ENCODE measurements at places on chromosomes 5 and 9.

GRCh38 chr5:176631383-176632200 is 1.1 kb downstream of the EIF4E1B start:
- no peak for DNase-seq

GRCh38 chr9:37239224-37239859 is 119.0 kb downstream of the ZCCHC7 start:
- no peak for DNase-seq

DNA sequence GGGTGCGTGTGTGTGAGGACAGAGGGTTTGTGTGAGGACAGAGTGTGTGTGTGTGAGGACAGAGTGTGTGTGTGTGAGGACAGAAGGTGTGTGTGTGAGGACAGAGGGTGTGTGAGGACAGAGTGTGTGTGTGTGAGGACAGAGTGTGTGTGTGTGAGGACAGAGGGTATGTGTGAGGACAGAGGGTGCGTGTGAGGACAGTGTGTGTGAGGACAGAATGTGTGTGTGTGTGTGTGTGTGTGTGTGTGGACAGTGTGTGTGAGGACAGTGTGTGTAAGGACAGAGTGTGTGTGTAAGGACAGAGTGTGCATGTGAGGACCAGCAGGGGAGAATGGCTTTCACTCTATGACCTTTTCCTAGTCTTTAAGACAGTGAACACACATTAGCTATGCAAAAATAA is 63.1 kb upstream of the UBAC1 start:
- DNase-seq: no peak

GRCh38 chr5:102889033-102889432 is 133.9 kb downstream of the PAM start:
- no peak for DNase-seq

GRCh38 chr5:35152733-35153132 is 77.6 kb downstream of the PRLR start:
- DNase-seq: no peak

DNA sequence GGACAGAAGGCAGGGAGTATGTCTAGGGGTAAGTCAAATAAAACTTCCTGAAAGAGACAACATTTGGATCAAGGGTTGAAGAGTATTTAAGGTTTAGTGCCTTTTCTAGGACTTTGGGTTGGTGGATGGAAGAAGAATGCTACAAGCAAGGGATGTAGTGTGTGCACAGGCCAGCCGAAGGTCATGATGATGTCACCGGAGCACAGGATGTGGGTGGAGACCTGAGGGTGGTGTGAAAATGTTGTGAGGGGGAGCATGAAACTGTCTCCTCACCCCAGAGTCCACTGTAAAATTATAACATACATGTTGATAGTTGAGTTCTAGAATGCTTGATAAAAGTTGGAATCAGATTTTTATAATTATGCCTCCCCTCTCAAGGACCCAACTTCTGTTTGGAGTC is 553.3 kb upstream of the SGCD start:
- no peak for DNase-seq

GRCh38 chr5:174418809-174419539 is 305.4 kb upstream of the MSX2 start:
- no peak for DNase-seq

- DNase-seq: no peak
Observed at GRCh38 chr5:86880785-86881492, 263.2 kb downstream of the COX7C start.

DNA sequence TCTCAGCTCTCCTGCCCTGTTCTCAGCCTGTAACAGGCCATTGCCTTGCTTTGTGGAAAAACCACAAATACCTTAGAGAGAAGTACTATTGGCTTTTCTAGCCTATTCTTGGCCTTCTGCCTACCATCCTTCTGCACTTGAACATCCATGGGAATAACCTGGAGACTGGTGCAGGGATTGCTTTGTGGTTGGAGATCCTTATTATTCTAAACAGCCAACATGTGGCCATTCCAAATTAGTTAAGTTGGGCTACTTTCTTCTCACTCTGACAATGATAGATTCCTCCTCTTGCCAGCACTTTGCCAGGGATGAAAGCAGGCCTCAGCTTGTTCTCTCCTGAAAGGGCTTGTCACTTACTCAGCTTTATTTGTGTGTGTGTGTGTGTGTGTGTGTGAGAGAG is 240.4 kb downstream of the GLIS3 start:
- DNase-seq: no peak

- no peak for DNase-seq
Observed at GRCh38 chr5:60092671-60093422, 199.3 kb upstream of the PDE4D start.

- DNase-seq: peak; percentile 20
Observed at GRCh38 chr5:139745800-139746690, 49.6 kb upstream of the PSD2 start.

DNA sequence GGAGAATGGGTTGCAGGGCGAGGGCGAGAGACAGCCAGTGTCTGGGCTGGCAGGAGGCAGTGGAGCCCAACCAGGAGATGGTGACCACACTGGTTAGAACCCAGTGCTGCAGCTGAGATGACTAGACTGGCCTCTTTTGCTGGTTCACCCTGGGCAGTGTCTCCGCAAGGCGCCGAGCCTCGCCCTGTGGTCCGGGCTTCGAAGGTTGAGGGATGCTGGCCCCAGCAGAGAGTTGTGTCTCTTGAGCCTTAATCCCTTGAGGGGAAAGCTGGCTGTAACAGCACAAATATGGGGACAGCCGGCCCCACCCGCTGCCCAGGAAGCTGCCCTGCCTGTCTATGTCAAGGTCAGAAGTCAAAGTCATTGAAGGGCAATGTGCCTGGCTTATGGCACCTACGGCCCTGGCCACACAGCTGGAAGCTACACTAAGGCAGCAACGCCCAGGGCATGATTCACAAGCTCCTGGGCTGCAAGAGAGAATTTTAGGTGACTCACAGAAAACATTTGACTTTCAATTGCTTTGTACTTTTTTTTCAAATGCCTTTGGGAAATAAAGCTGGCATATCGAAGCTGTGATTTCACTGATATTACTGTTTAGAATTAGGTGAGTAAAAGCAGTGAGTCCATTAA is 33.3 kb downstream of the NKX2-5 start:
- DNase-seq: no peak

GRCh38 chr9:13614060-13614459 is 334.6 kb upstream of the MPDZ start:
- DNase-seq: no peak

- no peak for DNase-seq
Observed at GRCh38 chr5:14810928-14811572, 60.5 kb downstream of the ANKH start.

DNA sequence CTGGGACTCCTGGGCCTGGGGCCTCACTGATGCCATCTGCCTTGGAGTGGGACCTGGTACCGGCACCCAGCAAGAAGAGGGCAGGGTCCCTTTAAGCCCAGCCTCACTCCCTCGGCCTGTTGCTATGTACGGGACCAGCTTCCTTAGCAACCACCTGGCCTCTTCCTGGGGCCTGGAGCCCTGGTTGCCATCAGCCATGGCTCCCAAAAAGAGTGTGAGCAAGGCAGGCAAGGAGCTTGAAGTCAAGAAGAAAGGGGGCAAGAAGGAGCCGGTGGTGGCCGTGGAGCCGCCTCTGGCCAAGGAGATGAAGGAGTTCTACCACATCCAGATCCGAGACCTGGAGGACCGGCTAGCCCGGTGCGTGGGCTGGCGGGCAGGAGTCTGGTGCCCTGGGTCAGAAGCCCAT is at the start of gene CFAP157:
CFAP157 (plus strand) TSS at position 153 of the 406 bp plus-strand sequence; CDS start at position 197, 44 bp downstream.
- DNase-seq: no peak

DNA sequence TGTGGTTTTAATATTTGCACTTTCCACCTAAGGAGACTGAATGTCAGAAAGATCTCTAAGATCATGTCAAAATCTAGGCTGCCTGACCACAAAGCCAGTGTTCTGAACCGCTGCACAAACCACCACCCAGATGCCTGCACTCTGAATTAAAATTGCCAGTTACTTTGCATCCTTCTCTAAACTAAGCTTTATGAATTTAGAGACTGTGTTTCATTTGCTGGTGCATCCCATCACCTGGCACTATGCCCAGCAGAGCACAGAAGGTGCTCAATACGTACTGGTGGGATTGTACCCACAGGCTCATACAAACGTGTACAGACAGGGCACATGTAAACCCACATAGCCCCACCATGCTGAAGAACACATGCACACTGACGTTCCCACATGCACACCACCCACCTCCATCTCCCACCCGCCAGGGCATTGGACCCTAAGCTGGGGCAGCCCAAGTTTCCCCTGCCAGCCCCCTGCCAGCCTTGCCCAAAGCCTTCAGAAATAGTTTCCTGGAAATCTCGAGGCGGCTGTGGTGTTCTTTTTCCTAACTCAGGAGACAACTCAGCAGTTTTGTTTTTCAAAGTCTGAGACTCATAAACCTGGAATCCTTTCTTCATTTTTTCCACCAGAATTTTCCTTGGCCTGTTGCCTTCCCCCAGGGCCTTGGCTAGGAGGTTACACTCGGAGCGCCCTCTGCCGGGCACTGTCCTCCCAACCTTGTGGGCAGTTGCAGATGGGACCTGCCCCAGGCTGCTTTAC is 9.6 kb upstream of the TRAF1 start:
- DNase-seq: peak; percentile 86

- no peak for DNase-seq
Observed at GRCh38 chr9:107068581-107068980, 205.6 kb downstream of the ZNF462 start.

DNA sequence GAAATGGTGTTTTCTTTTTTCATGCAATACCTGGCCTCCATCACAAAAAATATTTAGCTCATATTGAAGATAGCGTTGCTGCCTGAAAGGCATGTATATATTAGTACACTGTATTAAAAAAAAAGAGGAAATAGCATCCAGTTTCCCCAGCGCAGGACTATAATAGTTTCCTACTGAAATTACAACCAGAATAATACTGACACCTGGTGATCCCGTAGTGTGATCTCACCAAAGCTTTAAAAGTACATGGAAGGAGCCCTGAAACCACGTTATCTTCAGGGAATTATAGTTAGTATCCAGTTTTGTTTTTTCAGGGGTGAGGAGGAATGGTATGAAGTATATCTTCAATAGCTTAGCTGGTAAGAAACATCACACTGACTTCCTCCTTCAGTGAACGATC is 264.9 kb downstream of the CD180 start:
- DNase-seq: no peak

DNA sequence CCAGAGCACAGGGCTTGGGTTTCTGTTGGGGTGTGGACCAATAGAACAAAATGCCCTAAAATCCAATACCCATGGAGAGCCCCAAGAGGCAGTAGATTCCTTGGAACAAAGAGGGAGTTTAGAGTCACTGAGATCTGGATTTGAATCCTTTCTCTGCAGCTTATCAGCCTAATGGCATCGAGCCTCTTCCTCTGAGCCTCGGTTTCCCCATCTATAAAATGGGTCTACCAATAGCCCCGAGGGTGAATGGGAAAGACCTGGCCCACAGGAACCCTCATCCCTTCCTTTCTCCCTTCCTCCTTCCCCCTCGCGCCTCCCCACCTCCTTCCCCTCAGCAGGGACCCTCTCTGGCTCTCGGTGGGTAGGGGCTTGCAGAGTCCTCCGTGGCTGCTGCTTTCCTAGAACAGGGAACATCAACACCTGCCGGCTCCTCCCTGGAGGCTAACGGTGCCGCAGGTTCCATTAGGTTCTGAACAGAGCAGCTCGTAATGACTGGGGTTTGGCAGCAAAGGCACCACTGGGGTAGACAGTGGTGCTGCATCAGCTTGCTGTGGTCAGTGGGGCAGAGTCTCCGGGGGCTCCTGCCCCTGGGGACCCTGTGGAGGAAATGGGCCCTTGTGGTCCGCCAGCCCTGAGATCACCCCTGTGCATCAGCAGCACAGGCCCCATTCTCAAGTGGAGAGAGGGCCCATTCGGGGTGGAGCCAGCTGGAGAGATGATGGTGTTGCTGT is 40.3 kb downstream of the NEK6 start:
- no peak for DNase-seq

DNA sequence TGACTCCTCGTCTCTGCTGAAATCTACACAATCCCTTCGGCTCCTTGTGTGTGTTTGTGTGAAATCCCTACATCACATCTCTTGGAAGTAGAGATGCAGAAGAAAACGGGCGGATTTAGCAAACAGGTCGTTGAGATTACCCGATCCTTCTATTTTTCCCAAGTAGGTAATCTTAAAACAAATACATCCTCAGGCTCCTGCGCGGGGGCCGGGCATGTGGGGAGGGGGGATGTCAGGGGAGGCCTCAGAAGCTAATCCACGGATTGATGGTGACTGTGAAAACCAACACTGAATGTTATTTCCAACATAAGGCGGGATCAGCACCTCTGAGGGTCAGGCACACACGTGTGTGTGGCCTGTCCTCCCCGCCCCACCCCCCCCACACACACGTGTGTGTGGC is 137.8 kb downstream of the ROR2 start:
- DNase-seq: no peak

Measured in stimulated activated CD8-positive, alpha-beta memory T cell treated with anti-CD3 and anti-CD28 coated beads, Interleukin-2, amount 100 ng/mL, for 1 hour (primary cell).